ENCODE measurements at places on chromosomes 11 and 22. TPM values are rescaled to one million over a fixed set of nuclear protein-coding genes. Genes with fewer than 3 reads are reported as not detected.

ZNF214 gene
- polyA plus RNA-seq, result not detected

HMGXB4 gene
- 9.1 TPM for polyA plus RNA-seq

SYT7 gene
- polyA plus RNA-seq, result not detected

PRODH gene
- polyA plus RNA-seq, result not detected

KRTAP5-11 gene
- polyA plus RNA-seq, result not detected

ELFN2 gene
- polyA plus RNA-seq, result not detected

LRP4 gene
- not detected for polyA plus RNA-seq

CABP7 gene
- polyA plus RNA-seq, result 0.11 TPM

DDTL gene
- 1.7 TPM for polyA plus RNA-seq

TP53AIP1 gene
- polyA plus RNA-seq, result not detected

SELENOM gene
- 145 TPM for polyA plus RNA-seq

MMP12 gene
- polyA plus RNA-seq, result not detected

TRIM21 gene
- polyA plus RNA-seq, result 37.5 TPM

RRP8 gene
- polyA plus RNA-seq, result 26.6 TPM

XKR3 gene
- not detected for polyA plus RNA-seq

HMBS gene
- polyA plus RNA-seq, result 24.8 TPM

BATF2 gene
- polyA plus RNA-seq, result 0.29 TPM

TMPRSS4 gene
- polyA plus RNA-seq, result not detected

B3GAT1 gene
- polyA plus RNA-seq, result not detected

C11orf97 gene
- polyA plus RNA-seq, result not detected

DBX1 gene
- not detected for polyA plus RNA-seq

SERPING1 gene
- 0.23 TPM for polyA plus RNA-seq

CATSPERZ gene
- not detected for polyA plus RNA-seq

GALNT18 gene
- polyA plus RNA-seq, result not detected

NXPE4 gene
- not detected for polyA plus RNA-seq

PDGFD gene
- polyA plus RNA-seq, result 2.3 TPM

NCAPD3 gene
- 8.1 TPM for polyA plus RNA-seq

PNPLA3 gene
- polyA plus RNA-seq, result not detected

ACTN3 gene
- polyA plus RNA-seq, result not detected

Measured in IgD-negative memory B cell (primary cell).